T1000 (cell line): ENCODE measurements at places on chromosomes 2 and 18.

GRCh38 chr2:96801786-96802595 is 14.1 kb upstream of the CNNM3 start:
- DNase-seq: no peak

GRCh38 chr18:60147323-60147722 is 225.3 kb downstream of the MC4R start:
- no peak for DNase-seq

DNA sequence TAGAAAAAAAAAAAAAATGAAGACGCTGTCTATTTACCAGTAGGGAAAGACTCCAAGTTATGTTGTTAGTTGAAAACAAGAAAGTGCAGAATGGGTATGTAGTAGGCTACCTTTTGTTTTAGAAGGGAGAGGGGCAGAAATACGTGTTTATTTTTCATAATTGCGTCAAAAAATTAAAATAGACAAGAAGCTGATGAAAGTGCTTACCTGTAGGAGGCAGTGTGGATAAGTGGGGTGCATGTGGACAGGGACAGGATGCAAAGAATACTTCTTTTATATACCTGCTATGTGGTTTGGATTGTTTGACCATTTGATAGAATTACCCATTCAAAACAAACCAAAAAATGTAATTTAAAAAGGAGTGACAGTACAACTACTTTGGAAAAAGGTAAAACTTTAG is 3.0 kb upstream of the GCG start:
- no peak for DNase-seq

DNA sequence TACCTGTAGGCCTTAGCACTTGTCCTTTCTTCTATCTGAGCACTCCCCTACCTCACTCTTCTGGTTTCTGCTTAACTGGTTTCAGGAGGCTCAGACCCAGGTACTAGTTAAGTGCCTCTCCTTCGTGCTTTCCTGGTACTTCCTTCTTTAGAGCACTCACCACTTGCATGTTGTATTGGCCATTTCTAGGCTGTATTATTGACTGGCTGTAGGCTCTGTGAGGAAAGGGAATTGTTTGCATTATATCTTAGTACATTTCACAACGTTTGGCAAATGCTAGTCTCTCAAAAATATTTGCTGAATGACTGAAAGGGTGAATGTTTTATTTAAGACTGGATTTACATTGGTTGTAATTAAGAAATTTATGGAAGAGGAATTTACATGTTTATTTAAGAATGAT is 36.0 kb upstream of the SCN1A start:
- no peak for DNase-seq
